ENCODE measurements at places on chromosomes 4 and X.

- no peak for DNase-seq
Observed at GRCh38 chr4:68176500-68176899, 46.8 kb upstream of the TMPRSS11F start.

DNA sequence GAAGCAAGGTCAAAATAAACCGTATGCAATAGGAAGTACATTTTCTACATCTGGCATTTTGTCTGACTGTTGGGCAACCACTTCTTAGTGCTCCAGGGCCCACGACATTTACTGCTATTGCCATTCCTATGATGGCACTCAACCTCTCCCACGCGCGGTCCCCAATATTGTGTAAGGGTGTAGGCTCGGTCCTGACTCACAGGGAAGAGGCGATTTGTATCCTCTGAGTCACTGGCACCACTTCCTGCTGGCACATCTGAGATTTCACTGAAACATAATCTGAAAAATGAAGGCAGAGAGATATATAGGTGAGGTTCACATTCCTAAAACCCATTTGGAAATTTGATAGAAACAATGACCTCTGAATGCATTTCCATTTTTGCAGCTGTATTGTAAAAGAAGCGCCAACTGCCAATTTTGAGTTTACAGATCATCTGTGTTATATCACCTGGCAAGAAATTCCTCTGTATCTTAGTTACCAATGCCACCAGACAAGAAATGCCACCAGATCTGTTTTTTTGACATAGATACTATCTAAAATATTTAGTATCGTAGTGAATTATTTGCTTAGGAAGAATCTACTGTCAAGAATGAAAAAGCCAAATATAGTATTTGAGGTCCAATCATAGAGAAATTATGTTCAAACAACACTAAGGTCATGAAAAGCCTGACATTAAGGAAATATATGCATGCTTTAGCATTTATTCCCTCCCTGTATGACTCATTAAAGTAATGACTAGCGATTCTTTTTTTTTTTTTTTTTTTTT, 9.8 kb downstream of the EREG start:
- peak; percentile 56 for DNase-seq

DNA sequence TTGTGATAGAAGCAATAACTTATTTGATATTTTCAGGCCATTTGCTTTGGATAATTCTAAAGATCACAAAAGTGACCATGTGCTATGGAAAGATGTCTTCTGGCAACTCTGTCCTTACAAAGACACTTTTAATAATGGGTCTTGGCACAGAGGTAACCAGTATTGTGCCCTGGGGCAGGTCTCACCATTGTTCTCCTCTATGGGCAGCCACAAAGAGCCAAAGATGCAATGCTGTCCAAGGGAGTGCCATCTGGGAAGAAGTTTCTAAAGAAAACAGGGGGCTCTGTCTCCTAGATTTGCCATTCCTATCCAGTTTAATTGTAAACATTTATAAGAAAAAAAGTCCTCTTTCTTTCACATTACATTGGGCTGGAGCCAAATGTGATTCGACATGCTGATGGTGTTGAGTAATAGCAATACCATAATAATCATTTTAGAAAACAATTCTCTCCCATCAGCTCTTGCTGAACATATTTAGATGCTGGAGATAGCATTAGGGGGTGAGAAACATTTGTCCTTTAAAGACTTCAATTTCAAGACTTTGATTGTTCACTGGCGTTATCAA, 179.9 kb downstream of the KIT start:
- DNase-seq = no peak

DNA sequence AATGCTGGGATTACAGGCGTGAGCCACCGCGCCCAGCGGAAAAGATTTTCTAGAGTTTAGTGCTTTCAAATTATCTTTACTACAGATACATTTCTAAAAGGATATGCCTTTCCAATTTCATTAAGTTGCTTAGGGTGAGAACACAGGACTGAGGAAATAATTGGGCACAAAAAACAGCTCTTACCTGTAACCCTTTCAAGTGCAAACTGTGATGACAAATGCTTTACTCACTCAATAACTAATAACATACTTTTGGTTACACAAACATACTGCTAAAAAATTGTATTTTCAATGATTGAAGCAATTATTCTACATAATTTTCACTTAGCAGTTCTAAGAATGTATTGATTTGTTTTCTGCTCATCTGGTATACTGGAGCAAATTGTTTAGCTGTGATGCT, 40.2 kb downstream of the PALLD start:
- DNase-seq = no peak

GRCh38 chrX:129647418-129648410, 7.0 kb downstream of the APLN start:
- no peak for DNase-seq

DNA sequence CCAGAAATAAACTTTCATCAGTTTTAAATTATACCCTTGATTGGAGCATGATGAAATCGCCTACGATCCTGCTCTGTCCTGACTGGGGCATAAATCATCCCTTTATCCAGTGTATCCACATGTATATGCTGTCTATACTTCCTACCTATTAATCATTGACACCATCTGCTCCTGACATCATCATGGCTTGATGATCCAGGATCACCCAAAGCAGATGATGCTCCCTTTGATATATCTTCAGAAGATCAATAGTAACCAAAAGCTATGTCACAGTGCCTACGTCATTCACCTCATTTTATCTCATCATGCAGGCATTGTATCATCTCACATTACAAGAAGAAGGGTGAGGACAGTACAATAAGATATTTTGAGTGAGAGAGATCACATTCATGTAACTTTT, 137.5 kb downstream of the COMMD8 start:
- no peak for DNase-seq

DNA sequence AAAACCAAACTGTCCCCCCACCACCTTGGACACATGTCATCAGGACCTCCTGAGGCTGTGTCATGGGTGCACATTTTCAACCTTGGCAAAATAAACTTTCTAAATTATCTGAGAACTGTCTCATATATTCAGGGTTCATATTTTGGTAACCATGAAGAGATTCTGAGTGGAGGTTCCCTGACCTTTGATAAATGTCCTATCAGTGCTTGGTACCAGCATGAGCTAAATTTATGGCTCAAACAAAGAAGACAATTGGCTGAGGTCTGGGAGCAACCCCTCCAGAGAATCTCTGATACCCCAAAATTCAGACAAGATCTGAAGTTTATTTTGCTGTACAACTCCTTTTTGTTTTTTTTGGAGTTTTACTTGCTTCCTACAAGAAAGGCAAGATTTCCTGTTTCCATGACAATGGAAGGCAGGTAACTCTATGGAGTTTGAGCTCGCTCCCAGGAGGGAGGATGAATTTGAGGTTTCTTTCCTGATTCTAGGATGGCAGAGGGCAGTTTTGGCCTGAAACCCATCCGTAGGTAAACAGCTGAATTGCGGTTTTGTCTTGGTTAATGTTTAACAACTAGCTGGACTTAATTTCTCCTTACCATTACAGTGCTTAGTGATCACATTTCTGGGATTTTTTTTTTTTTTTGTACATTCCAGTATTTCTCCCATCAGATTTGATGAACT, 14.5 kb downstream of the UGT2B15 start:
- DNase-seq = no peak

- DNase-seq = peak; percentile 46
Observed at GRCh38 chr4:7781366-7781765, 158.3 kb downstream of the AFAP1 start.

DNA sequence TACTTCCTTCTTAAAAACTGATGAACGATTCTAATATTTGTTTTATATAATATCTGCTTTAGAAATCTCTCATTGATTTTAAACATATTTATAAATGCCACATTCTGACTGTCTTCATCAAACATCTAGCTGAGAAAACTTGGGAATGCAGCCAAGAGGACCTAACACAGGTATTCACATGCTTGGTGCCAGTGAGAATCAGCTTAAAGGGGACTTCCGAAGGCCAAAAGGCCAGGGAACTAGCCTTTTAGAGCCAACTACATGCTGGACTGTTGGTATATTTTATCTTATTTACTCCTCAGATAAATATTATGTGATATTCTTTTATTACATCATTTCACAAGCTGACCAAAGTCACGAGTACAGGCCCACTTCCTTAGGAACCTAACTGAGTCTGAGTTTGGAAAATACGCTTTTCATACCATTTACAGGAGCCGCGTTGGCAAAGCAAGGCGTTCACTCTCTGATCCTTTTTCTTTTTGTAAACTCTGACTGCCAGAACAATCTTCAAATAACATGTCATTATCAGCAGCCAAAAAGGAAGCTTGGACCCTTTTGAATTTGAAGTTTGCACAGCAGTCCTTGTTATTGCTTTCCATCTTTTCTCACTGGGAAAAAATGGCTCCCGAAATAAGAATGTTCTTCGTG, 41.1 kb upstream of the PDLIM3 start:
- DNase-seq = no peak

- DNase-seq = no peak
Observed at GRCh38 chr4:137180349-137180748, 351.9 kb downstream of the PCDH18 start.

DNA sequence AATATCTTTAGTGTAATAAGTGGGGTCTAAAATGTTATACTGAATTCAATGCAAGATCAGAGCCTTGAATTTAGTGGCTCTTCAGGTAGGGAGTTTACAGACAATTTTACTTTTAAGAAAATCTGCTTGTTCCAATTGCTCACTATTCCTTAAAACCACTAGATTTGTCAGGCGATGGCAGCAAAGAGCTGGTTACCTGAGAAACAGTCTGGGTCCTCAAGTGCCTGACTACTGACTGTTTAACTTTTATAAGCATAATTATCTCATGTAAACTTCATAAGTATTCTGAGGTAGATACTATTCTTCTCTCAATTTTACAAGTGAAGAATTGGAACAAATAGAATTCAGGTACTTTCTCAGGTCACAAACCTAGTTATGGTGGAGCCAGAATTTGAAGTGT, 84.3 kb downstream of the RRAGB start:
- DNase-seq = no peak

DNA sequence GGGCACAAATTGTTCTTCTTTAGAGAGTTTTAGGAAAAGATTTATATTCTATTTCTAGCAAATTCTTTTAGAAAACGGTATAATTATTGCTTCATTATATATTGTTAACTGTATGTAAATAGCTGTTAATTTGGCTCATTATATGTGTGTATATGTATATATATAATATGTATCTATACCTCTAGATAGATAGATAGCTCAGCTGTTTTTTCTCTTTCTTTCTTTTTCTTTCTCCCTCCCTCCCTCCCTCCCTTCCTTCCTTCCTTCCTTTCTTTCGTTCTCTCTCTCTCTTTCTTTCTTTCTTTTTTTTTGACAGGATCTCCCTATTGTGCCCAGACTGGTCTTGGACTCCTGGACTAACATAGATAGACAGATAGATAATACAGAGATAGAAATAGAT, 1538.8 kb downstream of the PCDH7 start:
- DNase-seq = no peak

GRCh38 chr4:117527601-117528000, 442.2 kb upstream of the TRAM1L1 start:
- no peak for DNase-seq

- no peak for DNase-seq
Observed at GRCh38 chrX:18252644-18253359, 32.1 kb upstream of the BEND2 start.

DNA sequence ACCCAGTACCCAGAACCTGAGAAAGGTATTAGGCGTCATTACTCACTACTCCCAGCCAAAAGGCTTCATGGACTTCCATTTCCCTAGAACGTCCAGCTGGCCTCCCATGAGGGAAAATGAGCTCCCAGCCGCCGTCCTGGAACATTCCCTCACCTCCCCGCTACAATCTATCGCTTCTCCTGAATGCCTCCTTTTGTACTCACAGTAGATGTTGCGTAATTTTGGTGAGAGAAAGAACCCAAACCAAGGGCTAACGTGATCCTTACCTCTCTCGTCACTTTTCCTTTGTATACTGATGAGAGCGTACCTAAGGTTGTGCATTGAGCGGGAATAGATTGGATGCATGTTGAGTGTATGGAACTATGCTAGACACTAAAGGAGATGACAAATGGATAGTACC, 161.9 kb downstream of the TENM3 start:
- DNase-seq = no peak

DNA sequence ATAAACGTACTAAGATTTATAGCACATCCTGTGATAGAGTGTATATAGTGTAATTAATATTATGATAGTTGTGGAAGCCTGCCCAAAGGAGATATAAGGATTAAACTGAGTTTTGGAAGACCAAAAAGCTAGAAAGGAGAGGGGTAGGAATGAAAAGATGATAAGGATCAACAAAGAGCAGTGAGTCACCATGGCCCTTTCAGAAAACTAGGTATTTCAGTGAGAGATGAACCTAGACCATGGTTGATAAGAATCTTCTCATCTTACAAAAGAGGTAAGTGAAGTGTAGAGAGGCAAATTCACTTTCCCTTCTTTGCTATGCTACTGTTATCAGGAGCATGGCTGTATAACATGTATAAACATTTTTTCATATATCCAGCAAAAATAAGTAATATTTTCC, 133.8 kb upstream of the PLAC1 start:
- no peak for DNase-seq

DNA sequence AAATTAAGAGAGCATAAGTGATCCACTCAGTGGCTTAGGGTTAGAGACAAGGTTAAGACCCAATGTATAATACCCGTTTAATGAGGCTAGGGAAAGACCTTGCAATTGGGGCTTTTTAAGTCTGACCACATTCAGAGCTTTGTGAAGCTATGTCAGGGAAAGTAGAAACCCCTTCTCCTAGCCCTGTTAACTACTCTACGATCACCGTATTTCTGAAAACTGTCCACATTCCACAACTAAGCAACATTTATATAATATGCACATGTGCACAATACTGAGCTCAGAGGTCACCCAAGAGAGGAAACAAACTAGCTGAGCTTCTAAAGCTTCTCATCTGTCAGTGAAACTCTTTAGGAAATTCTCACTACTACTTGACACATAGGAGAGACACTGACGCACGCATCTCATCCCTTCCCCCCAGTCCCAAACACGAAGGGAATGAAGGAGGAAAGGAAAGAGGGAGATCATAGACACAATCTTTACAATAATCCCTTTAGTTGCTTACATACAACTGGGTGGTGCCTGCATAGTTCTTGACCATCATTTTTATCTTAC, 56.2 kb downstream of the METTL14 start:
- DNase-seq = no peak

GRCh38 chr4:23161787-23162186, 469.1 kb downstream of the GBA3 start:
- no peak for DNase-seq

DNA sequence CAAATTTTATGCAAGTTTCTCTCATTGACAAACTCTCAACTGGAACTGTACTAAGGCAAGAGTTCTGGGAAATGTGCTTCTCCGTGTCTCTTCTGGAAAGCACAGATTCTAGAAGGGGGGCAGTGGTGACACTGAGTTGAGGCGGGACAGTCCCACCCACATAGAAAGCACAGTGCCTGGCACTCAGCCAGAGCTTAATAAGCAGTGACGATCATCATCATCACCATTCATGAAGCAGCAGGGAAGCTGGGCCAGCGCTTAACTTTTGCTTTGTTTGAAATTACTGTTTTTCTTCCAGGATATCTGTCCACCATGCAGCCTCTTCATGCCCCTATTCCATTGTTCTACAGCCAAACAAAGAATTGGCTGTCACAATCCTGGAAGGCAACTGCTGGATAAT, 60.3 kb downstream of the BEND2 start:
- DNase-seq = no peak

All from activated CD4-positive, alpha-beta T cell treated with anti-CD3 and anti-CD28 coated beads for 48 hours (primary cell).